Stimulated activated CD8-positive, alpha-beta memory T cell treated with anti-CD3 and anti-CD28 coated beads, Interleukin-7, amount 100 ng/mL, for 48 hours (primary cell): ENCODE measurements at places on chromosomes 6 and 20.

- no peak for DNase-seq
Measured at GRCh38 chr6:76702187-76702586, 629.7 kb upstream of the IMPG1 start.

GRCh38 chr6:108797951-108798669, 50.1 kb upstream of the ARMC2 start:
- no peak for DNase-seq

- no peak for DNase-seq
Measured at GRCh38 chr20:11178946-11179654, 505.3 kb upstream of the JAG1 start.

GRCh38 chr6:136347847-136348246, 58.2 kb upstream of the BCLAF1 start:
- DNase-seq = no peak

DNA sequence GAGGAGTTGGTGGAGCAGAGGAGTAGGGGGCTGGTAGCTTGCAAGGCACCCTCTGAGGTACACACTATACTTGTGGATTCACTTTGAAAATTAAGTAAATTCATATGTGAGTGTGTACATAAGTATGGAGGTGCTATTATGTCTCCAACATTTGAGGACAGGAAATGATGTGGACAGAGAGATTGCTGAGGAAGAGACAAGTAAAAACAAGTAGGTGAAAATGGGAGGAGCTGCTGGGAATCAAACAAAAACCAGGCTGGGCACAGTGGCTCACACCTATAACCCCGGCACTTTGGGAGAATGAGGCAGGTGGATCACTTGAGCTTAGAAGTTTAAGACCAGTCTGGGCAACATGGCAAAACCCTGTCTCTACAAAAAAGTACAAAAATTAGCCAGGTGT, 69.2 kb upstream of the LYRM2 start:
- DNase-seq = no peak

- DNase-seq = no peak
Measured at GRCh38 chr20:33317424-33318095, 34.5 kb downstream of the BPIFB1 start.

DNA sequence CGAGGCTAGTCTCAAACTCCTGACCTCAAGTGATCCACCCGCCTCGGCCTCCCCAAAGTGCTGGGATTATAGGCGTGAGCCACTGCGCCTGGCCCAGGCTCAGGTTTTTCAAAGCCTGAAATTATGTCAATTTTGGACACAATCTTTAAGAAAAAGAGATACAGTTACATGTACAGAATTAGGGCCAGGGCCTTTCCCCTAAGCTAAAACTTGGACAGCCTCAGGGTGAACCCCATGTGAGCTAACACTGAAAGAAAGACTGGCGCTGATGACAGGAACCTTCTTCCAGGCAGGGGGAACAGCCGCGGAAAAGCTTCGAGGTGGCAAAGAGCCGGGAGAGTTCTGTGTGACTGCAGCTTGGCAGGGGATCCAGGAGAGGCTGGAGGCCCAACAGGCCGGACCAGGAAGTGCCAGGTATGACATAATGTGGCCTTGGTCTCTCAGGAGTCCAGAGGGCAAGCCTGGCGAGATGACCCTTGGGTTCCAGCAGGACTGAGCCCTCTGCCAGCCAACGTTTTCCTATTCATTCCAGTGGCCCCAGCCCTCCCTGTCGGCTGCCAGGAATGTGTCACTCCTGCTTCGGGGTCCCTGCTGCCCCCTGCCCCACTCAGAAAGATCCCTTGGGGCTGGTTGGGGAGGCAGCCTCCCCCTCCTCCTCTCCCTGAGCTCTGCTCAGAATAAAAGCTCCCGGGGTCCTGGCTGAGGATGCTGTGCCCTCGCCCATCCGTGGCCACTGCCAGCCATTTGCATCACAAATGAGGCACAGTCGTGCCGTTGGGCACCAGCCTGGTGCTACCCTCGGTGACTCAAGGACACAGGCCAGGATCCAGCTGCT, 37.3 kb downstream of the RBM38 start:
- no peak for DNase-seq

DNA sequence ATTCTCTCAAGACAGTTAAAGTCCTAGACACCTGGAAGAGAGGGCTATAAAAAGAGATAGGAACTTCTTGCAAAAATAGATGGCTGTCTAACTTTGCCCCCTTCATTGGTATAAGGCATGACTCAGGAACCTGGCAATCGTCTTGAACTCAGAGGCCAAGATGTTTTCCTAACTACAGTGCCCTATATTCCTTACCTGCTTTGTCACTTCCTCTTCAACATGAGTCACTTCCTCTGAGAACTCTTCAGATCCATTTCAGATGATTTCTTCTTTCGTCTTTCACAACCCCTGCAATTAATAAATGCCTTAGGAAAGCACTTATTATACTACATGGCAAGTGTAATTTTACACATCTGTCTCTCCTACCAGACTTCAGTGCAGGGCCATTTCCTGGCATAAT, 83.5 kb downstream of the HAO1 start:
- DNase-seq = no peak

GRCh38 chr6:51490101-51490500, 597.3 kb downstream of the PKHD1 start:
- DNase-seq = no peak

DNA sequence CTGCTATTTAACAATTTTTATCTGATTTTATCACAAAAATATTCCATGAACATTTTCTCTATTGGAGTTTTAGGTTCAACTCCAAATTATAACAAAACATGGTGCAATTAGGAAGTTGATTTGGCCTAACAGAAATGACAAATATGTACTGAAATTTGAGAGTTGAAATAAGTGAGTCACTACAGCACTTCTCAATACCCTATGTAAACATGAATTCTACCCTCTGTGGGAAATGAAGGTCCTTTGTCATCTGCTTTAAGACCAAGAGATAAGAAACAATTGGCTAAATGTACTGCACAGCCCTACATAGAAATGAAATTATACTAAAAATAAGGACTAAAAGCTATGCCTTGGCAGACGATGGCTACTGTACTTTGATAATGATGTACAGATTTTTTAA, 86.2 kb upstream of the BEND6 start:
- DNase-seq = no peak

DNA sequence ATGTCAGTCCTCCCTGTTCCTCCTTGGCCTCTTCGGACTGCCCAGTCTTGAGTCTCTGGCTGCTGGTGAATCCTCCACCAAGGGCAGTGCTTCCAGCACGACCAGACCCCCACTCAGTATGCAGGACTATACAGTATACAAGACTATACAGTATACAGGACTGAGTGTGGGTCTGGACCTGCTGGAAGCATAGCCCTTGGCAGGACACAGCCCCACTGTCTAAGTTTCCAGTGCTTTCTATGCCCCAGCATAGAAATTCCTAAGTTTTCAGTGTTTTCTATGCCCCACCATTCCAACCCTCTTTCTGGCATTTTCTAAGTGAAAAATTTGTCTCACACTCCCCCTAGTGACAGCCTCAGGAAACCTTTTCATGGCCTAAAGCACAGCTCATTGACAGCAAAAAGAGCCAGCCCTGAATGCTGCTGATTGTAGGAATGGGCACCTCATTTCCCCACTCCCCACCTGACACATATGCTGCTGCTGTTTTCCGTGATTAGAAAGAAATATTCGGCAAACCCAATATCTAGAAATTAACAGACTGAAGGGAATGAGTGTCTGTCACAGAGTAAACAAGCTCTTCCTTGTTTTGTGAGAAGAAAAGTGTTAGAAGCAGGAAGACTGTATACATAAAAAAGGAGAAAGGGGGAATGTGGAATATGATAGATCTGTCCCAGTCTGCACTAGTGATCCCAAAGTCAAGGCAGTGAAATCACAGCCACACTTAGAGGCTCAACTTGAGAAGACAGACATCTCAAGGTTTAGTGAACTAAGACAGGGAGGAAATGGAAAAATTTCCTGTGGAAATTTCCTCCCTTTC, 206.9 kb downstream of the IBTK start:
- no peak for DNase-seq

GRCh38 chr20:62002882-62003480, 62.7 kb downstream of the TAF4 start:
- no peak for DNase-seq

DNA sequence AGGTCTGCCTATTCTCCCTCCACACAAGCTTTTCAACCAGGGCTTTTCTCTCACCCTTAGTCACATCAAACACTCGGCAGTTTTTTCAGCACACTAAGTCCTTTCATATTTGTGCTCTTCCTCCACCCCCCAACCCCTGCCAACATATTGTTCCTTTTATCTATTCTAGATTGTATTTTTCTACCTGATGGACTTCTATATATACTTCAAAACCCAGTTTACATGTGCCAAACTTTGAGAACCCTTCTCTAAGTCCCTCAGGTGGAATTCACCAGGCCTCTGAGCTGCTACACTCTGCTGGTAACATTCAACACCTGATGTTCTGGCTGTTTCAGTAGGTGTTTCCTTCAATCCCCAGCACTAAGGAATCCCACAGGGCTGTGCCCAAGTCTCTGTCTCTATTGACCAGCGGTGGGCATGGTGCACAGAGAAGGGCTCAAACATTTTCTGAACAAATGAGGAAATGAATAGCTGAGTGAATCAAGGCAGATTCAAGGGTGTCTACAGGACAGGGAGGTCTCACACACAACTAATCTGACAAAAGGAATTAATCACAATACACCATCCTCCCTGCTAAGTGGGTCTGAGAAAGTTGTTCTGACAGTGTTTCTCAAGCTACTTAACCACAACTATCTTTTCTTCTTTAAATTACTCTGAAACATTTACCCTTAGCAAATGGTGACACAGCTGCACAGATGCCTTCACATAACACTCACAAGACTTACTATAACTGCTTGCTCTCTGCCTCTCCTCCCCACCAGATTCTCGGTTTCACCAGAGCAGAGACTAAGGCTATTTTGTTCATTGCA, 166.5 kb downstream of the TSHZ2 start:
- DNase-seq = no peak

DNA sequence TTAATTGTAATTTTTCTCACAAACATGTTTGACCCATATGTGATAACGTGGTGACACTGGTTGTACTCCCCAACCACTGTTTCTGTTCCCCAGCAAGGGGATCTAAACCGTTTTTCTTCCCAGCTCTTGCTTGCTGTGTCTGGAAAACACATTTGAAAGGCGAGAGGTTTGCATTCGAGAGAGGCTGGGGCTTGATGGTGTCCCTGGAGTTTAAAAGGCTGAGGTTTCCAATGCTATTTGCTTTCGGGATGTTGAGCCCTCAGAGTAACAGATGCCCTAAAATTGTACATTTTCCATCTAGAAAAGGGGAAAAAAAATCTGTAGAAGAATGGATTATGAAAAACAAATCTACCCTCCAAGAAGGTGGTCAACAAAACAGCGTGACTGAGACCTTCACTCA, 35.4 kb downstream of the AKAP12 start:
- no peak for DNase-seq

DNA sequence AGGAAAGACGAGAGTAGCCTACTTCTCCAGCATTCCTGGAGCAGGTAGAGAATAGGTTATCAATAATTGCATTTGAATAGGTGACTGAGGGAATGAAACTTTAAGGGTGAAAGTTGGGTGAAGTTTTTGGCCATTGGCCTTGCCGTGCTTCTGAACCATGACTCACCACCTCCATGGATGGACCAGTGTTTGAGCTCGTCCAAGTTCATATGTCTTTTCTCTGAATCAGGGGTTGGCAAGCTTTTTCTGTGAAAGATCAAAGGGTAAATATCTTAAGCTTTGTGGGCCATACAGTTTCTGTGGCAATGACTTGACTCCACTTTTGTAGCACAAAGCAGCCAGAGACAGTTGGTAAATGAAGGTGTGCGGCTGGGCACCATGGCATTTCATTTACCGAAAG, 31.8 kb downstream of the SNRNP48 start:
- no peak for DNase-seq

- DNase-seq = no peak
Measured at GRCh38 chr20:50286609-50287008, 96.0 kb downstream of the CEBPB start.

DNA sequence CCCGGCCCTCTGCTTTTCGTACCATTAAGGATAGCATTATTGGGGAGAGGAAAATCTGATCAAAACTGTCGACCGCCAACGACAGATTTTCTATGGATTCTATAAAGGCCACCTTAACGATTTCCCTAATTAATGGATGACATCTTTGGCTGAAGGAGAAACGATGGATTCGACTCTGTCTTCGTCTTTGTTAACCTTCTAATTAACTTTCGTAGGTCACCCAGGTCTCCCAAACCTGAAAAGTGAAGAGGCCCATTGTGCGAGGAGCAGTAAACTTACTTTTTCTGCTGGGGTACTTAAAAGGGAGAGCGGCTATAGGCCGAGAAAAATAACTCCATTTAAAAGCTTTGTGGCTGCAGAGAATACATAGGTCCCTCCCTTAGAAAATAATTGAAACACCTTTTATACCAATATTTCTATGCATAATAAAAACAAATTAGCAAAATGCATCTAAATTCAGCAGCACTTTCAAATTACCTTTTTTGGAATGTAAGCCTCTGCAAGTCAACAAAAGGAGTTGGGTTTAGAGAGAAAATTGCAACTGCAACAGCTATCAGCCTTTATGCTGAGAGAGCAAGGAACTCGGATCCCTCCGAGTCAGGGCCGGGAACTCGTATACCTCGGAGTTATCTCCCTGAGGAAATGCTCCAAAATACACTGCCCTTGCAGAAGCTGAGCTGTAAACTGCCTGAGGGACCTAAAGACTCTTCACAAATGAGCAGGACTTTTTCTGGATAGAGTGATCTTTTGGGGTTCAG, 31.4 kb upstream of the NR2E1 start:
- DNase-seq = no peak

GRCh38 chr6:83574783-83575182, 62.4 kb downstream of the PRSS35 start:
- no peak for DNase-seq

- no peak for DNase-seq
Measured at GRCh38 chr6:135202836-135203235, 21.7 kb downstream of the MYB start.

DNA sequence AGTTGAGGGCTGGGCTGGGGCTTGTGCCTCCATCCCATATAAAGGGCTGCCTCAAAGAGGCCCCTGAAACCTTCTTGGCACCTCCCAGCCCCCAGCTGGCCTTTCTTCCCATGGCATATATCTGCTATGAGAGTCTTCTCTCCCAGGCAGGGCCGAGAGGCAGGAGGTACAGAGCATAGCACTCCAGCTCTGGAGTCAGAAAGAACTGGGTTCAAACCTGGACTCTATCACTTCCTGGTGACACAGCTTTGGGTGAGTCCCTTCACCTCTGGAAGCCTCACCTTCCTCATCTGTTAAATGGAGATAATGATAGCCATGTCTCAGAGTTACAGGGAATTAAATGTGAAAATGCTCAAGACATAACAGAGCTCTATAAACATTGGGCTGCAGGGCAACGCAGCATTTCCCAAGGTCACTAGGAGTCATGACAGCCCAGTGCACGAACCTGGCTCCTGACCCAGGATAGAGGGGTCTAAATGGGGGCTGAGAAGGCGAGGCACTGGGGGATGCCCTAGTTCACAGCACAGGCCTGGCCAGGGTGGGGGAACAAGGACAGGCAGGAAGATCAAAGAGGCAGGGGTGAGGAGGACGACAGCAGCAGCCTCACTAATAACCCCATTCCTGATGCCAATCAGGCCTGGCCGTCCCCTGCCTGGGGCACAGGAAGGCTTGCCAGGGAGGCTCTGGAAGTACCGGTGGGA, 1.9 kb downstream of the FAM83C start:
- no peak for DNase-seq

- DNase-seq = no peak
Measured at GRCh38 chr20:19802492-19803158, 44.6 kb downstream of the RIN2 start.
